ENCODE measurements at places on chromosomes 11 and 22.

- DNase-seq, result peak; percentile 80
These were observed 872 bp downstream of the TMA7B start for GRCh38 chr22:39960791-39961746.

DNA sequence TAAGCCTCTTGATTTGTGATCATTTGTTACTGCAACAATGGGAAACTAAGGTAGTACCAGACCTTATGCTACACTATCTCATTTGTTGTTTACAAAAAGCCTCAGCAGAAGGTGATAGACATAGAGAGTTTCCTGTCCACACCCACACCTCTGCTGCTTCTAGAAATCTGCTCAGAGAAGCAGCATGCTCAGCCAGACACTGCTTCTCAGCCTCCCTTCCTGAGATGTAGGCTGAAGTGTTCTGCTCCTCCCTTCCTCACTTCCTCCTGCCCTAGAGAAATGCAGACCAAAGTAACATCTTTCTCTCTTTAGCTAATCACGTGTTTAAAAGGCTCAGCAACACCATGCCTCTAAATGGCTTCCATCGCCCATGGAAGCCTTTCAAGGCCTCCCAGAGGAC is 88.4 kb downstream of the SLC1A2 start:
- DNase-seq, result peak; percentile 75

GRCh38 chr11:117976445-117976844 is 9.7 kb upstream of the IL10RA start:
- no peak for DNase-seq

GRCh38 chr11:27018902-27019529 is 21.6 kb upstream of the BBOX1 start:
- DNase-seq, result no peak

- DNase-seq, result peak; percentile 83
These were observed 39.5 kb downstream of the TP53I11 start for GRCh38 chr11:44911029-44911814.

DNA sequence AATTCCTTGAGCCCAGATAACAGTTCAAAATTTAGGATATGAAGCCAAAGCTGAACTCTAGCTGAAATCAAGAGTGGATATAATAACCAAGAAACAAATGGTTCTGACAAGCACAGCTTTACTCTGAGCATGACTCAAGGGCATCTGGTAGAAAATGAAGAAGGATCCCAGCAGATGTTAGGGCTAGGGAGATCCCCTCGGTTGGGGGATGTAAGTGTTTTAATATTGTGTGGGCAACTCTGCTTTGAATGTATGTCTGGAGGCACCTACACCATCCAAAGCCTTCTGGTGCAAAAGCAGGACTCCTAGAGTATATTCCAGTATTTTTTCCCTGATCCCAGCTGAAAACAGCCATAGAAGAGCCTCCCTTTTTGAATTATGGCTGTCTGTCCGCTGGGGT is 61.7 kb downstream of the FLI1 start:
- DNase-seq, result no peak

DNA sequence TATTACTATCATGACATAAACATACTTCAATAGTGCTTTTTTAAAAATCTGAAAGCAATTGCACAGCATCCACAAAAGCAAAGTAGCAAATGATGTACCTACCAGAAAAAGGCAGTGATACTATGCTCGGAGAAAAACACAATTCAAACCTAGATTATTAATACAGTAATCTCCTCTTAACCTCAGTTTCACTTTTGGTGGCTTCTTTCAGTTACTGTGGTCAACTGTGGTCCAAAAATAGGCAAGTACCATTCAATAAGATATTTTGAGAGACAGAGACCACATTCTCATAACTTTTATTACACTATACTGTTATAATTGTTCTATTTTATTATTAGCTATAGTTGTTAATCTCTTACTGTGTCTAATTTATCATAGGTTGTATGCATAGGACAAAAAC is 20.8 kb downstream of the KCNA4 start:
- no peak for DNase-seq

- DNase-seq, result no peak
These were observed 205.6 kb downstream of the ADAMTS15 start for GRCh38 chr11:130653838-130654636.
